ENCODE measurements at places on chromosomes 1 and 21.

- DNase-seq: no peak
Observed at GRCh38 chr1:19812875-19813642, 2.0 kb downstream of the RNF186 start.

DNA sequence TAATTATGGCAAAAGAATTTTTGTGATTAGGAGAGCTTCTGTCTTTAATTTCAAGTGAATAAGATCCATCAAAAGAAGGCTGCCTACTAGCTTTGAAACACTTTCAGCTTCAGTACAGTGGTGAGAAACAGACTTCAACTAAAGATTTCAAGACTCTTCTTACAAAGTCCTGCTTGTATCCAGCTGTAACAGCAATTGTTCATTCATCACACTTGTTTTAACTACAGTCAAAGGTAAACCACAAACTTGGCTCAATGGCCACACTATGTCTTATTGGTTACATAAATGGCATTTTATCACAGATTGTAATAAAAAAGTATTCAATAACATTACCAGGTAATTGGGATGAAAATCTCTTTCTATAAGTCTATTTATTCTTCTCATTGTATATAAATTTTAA, 59.2 kb downstream of the WARS2 start:
- DNase-seq: no peak

DNA sequence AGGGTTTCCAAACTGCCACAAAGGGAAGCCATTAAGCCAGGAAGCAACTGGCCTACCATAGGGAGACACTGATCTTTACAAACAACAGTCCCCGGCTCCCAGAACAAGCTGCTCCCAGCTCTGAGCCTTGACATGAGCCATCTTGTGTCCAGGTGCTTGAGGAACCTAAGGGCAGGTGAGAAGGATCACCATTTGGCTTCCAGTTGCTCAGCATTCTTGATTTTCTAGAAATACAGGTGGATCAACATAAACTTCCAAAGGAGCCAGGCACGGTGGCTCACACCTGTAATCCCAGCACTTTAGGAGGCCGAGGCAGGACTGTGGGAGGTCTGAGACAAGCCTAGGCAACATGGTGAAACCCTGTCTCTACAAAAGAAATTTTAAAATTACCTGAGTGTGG, 21.6 kb downstream of the ZBTB17 start:
- no peak for DNase-seq

GRCh38 chr1:47840393-47841190, 156.6 kb downstream of the TRABD2B start:
- DNase-seq: no peak

DNA sequence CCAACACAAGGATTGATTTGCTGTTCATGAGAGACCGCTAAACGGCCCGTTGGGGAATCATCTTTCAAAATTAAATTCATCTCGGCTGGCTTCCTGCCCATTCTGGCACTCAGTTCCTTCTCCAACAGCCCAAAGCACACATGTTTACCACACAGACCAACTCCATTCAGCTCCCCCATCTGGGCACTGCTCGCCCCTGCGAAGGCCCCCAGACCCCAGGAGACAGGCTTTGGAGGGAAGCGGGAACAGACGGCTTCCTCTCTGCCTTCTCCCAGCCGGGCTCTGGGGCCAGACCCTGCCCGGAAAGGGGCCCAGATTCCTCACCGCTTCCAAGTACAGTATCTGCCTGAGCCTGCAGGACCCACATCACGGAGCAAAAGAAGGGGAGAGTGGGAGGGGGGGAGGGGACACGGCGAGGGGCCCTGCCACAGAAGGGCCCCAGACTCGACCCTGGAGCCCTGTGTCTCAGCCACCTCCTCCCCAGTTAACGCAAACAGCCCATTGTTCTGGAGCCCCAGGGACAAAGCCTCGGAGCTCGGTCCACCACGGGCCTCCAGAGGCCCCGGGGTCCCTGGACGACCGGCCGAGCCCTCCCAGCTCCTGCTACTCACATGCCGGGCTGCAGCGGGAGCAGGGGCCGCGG, 660 bp downstream of the MEGF6 start:
- no peak for DNase-seq

DNA sequence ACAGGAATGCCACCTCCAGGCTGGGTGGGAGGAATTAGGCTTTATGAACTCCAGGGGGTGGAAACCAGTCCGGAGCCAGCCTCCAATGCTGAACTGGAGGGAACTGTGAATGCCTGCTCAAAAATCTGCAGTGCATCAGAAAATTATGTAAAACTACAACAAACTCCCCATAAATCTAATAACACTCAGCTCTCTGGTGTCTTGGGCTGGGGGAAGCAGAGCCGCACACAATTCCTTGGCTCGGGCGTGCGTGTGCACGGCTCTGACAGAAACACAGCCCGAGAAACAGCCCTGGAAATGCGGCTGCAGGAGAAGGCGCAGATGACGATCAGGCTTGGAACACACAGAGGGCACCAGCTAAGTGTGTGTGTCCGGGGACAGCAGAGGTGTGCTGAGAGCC, 127.6 kb upstream of the VAMP3 start:
- no peak for DNase-seq

DNA sequence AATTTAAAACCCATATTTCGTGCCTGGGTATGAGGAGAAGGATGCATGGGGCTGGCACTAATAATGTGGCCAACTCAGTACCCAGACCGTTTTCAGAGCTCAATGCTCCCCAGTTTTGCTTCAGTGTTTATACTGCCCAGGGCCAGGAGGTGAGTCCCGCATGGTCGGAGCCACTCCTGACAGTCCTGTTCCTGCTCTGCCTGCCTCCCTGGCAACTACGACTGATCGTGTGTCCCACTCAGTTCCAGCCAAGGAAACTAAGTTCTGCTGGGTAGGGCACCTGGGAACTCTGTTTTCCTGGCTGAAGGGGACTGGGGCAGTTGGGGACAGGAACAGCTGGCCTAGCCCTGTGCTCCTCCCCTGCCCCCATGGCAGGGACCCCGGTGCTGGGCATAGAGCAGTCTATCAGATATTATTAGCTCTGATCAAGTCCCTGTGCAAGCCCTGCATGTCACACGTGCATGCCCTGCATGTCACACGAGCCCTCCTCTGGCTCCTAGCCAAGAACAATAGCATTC, 19.2 kb downstream of the S100A7 start:
- DNase-seq: no peak

GRCh38 chr1:28663871-28664470, 4.6 kb upstream of the GMEB1 start:
- DNase-seq: no peak

GRCh38 chr1:112515311-112516009, 6.7 kb downstream of the WNT2B start:
- DNase-seq: no peak

DNA sequence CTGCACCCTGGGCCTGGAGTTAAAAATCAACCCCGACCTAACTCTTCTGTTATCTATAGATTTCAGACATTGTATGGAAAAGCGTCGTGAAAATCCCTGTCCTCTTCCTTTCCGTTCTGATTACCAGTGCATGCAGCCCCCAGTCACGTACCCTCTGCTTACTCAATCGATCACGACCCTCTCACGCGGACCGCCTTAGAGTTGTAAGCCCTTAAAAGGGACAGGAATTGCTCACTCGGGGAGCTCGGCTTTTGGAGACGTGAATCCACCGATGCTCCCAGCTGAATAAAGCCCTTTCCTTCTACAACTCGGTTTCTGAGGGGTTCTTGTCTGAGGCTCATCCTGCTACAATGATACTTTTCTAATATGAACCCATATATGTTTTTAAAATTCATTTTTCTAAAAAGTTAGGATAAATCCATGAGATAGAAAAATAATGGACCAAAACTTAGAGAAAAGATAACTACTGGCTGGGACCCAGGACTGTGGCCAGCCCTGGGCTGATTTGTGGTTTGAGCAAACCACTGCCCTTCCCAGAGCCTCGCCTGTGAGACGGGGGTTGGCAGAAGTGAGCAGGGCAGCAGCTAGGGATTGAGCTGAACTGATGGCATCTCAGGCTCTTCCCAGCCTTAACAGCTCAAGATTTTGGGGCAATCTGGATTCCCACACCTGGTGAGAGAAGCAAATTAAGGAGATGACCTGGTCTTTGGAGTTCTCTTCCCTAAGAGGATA, 5.0 kb downstream of the UQCRHL start:
- no peak for DNase-seq

DNA sequence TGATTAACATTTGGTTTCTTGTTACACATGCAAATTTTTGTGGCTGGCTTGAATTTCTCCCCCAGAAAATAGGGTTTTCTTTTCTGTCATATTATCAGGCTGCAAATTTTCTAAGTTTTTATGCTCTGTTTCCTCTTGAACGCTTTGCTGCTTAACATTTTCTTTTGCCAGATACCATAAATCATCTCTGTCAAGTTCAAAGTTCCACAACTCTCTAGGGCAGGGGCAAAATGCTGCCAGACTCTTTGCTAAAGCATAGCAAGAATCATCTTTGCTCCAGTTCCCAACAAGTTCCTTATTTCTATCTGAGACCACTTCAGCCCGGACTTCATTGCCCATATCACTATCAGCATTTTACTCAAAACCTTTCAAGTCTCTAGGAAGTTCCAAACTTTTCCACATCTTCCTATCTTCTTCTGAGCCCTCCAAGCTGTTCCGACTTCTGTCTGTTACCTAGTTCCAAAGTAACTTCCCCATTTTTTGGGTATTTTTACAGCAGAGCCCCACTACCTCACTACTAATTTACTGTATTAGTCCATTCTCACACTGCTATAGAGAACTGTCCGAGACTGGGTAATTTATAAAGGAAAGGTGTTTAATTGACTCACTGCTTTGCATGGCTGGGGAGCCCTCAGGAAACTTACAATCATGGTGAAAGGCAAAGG, 486.9 kb upstream of the NCAM2 start:
- no peak for DNase-seq

DNA sequence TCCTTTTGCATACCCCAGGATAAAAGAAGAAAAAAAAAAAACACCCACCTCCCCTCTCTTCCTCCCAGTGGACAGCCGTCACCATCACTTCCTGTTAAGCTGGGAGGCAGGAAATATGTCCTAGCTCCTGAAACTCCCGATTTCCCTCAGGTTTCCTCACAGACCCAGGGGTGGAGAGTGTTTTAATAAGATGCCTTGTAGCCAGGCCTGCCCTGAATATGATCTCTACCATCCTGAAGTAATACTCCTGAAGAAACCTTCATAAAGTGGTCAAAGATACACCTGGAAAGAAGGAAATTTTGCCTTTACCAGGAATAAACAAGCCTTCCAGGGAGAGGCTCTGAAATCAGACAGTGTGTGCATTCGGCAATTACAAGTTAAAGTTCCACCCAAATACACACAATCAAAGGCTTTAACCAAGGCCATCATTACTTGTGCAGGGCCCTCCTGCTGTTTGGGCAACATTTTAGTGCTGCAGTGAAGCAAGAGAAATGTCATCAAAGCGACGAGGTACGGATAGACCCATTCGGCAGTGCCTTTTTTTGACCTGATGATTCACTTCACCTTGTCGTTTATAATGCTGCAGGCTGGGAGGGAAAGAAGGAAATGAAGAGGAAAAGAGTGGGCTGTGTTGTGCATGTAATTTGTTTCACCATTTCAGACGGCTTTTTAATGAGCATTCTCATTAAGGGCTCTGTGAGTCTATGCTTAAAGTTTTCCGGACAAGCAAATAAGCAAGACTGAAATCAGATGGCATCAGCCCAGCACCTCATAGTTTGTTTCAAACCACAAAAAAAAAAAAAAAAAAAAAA, 41.0 kb upstream of the RASAL2 start:
- DNase-seq: no peak

DNA sequence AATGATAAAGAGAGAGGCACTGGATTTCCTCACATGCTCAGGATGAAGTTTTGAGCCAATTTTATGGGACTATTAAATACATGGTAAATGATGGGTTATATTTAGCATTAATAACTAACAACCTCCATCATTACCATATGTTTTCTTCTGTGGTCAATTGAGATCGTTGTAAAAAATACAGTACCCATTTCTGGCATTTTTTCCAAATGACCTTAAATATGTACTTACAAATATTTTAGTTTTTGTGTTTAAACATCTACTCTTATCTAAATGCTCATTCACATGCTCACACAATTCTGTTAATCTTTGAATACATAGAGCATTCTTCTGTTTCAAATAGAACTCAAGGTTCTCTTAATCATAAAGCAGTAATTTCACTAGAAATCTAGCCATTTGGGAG, 330.0 kb upstream of the BRINP3 start:
- DNase-seq: no peak

- no peak for DNase-seq
Observed at GRCh38 chr1:231272173-231272572, 31.2 kb downstream of the GNPAT start.

DNA sequence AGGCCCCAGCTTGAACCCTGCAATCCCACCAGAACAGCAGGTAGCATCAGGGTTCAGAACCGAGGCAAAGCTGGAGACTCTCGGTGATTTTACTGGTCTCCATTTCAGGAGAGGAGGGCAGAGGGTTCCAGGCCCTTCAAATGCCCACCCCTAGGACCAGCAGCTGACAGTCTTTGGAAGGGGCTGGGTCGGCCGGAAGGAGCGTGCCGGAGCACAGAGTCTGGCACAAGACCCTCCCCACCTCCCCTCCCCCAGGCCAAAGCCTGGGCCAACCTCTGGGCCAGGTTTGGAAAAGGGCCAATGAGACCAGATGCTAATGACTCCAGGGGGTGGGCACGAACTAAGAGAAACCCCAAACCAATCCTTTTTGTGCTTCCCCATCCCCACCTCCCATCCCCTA, 6.9 kb downstream of the FBXO2 start:
- DNase-seq: no peak

DNA sequence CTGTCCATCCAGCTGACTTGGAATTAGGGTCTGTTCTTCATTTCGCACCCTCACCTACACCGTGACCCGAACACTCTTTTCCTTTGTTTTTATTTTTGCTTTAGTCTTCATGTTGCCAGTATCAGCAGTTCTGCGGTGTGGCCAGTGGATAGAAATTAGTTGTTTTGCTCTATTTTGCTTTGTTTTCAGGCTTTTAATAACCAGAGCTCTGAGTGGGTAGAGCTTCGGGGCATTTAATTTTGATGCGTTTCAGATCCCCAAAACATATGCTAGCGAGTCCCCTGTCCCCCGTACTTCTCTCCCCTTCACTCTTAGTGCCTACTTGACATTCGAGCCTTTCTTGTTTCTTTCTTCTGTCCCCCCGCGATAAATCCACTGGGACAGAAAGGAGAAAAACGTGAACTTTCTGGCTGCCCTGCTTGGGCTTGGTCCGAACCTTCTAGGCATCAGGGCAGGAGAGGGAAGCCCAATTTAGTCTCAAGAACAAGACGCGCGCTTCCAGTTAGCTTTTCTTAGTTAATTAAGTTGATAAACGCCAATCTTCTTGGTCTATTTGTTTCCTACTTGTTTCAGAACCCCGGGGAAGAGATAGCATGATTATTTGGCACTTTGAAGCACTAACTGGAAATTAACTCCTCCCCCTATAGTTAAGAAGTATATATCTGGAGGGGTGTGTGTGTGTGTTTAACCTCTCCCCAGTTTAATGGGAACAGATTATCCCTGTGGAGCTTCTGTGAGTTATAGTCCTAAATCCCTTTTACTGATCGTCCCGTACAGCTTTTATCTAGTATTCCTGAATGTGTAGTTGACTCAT, 839 bp downstream of the SWT1 start:
- DNase-seq: no peak

GRCh38 chr1:217948741-217949140, 317.6 kb downstream of the SPATA17 start:
- DNase-seq: no peak
